Astrocyte (in vitro differentiated cells and primary cell): ENCODE measurements at places on chromosomes 6 and 20.
A peak's percentile ranks its signal among the peaks of the same experiment; 100 is the strongest.

DNA sequence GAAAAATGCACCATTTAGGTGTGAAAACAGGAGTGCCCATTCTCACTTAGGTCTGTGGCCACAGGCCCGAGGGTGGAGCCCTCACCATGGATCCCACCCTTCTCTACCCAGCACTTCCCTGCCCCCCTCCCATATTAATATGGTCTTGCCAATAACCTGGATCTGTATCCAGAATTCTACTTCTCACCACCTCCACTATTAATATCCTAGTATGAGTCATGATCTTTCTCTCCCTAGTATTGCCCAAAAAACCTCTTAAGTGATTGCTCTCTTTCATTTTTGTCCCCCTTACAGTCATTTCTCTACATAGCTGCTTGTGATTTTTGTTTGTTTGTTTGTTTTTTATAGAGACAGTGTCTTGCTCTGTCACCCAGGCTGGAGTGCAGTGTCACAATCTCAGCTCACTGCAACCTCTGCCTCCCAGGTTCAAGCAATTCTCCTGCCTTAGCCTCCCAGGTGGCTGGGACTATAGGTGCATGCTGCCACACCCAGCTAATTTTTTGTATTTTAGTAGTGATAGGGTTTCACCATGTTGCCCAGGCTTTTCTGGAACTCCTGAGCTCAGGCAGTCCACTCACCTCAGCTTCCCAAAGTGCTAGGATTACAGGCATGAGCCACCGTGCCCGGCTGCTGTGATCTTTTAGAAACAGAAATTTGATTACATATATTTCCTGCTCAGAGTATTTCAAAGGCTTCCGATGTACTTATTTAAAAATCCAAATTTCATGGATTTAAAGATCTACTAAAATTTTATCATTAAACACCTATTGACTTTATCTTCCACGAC lies 24.5 kb upstream of the TRDN start:
- no peaks in the 10 kb centered on the region for H3K36me3 ChIP-seq
- no peaks in the 10 kb centered on the region for H3K4me1 ChIP-seq
- no peaks in the 10 kb centered on the region for H3K27me3 ChIP-seq
- H3K27ac ChIP-seq, result no peak overlapping the region
- no peak overlapping the region for H3K4me3 ChIP-seq

GRCh38 chr6:105786890-105787655 lies 299.1 kb upstream of the PRDM1 start:
- DNase-seq, result no peak
- H3K27ac ChIP-seq, result no peak overlapping the region
- no peaks in the 10 kb centered on the region for H3K27me3 ChIP-seq
- H3K4me1 ChIP-seq, result no peaks in the 10 kb centered on the region

DNA sequence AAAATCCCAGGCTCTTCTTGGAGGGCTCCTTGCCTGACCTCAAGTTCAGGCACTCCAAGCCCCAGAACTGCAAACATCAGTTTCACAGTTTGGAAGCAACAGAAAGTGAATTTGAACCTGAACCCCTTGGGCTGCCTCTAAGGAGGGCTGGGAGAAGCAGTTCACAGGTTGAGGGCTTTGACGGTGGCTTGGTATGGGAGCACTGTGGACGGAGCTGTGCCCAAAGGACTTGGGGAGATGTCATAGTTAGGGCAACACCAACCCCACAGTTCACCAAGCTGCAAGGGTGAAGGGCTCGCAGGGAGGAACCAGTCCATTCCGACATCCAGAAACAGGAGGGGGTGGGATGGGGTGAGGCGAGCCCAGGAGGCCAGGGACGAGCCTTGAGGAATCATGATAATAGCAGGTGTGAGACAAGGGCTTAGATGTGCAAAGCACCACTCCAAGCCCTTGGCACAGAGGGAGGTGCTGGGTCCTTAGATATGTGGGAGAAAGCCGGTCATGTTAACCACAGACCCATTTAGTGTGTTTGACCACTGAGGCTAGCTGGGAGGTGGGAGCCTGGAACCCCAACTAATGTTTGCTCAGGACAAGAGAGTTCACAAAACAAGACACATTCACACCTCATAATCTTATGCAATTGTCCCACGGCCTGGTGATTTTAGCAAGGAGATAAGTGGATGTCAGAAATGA lies 4.3 kb downstream of the CEBPB start:
- no peaks in the 10 kb centered on the region for H3K36me3 ChIP-seq
- no peak overlapping the region for H3K4me3 ChIP-seq
- H3K27me3 ChIP-seq, result no peaks in the 10 kb centered on the region
- DNase-seq, result no peak

DNA sequence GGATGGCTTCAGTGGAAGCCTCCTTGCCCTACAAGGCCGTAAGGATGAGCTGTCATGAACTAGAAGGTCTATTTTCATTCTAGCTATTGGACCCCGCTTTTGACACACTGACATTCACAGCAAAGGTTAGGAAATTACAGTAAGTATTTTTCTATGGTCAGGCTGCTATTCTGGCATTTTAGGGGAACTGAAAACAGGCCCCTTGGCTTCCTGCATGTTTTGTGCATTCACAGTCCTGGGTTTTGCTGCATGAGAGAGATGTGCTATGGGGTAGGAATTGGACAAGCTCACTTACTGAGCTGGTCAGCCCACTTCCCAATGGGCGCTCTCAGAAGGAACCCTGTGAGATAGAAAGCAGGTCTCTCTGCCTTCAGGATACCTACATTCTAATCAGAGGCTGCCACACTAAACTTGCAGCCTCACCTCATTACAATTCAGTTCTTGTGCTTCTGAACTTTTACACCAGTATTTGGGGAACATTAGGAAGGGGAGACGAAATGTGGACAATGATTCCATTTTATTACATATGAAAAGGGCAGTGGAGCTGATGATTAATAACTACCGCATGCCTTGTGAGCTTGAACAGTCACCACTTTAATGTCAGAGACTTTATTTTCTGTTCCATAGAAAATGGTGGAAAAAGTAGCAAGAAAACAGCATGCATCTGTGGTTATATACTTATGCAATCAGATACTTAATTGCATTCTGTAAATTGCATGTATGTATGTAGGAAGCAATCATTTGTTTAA lies 86.6 kb upstream of the TAB2 start:
- H3K27me3 ChIP-seq, result no peaks in the 10 kb centered on the region
- no peak for DNase-seq
- H3K4me1 ChIP-seq, result peaks cover 35% of the 10 kb centered on the region

- H3K27ac ChIP-seq, result no peak overlapping the region
- H3K36me3 ChIP-seq, result no peaks in the 10 kb centered on the region
- no peak overlapping the region for H3K4me3 ChIP-seq
- H3K4me1 ChIP-seq, result no peaks in the 10 kb centered on the region
Observed at GRCh38 chr6:46610862-46611553, 41.6 kb downstream of the CYP39A1 start.

DNA sequence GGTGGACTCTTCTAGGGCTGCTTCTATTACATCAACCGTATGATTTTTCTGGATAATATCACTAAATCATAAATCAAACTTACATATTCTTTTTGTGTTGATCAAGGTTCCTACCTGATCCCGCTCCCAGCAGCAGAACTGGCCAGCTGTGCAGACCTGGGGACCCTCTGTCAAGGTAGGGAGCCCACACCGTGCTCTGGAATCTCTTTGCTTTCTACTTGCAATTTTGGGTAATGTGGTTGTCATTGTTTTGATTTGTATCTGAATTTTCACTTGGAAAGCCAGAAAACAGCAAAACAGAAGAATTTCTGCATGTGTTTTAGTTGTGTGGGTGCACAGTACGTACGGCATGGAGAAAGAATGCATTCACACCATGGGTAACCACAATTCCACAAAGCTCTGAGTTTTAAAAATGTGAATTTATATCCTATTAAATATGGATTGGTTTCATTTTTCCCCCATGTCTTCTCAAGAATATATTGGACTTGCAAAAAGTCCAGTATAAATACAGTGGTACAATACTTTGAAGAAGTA lies 80.1 kb downstream of the ADGRG6 start:
- DNase-seq, result peak; percentile 70
- H3K27me3 ChIP-seq, result no peaks in the 10 kb centered on the region
- H3K36me3 ChIP-seq, result no peaks in the 10 kb centered on the region
- peaks cover 20% of the 10 kb centered on the region for H3K4me1 ChIP-seq
- no peak overlapping the region for H3K27ac ChIP-seq
